ENCODE measurements at places on chromosomes 7 and 10.

DNA sequence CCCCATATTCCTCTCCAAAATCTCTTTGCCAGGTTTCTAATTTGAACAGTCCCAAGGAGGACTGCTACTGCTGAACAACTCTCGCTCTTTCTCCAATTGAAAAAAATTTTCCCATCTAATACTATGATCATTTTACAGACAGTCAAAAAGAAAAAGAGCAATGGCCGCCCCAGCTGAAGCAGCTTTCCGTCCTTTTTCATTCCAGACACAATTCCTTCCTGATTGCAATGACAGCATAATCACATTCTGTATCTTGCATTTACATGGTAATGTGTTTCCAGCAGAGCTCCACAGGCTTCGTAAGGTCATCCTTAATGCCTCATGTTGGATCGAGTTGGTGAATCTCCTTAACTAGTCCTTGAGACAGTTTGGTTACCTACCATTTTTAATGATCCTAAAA, 45.0 kb upstream of the GSDME start:
- no peak for DNase-seq

GRCh38 chr10:32955299-32955772, 2.7 kb downstream of the ITGB1 start:
- no peak for DNase-seq

GRCh38 chr7:64916-65341, 127.4 kb upstream of the FAM20C start:
- no peak for DNase-seq

GRCh38 chr10:100803492-100803891, 58.1 kb downstream of the PAX2 start:
- DNase-seq, result no peak

GRCh38 chr7:35371221-35371620, 117.3 kb upstream of the TBX20 start:
- DNase-seq, result no peak
